ENCODE measurements at places on chromosomes 13 and 19. TPM values are rescaled to one million over a fixed set of nuclear protein-coding genes. Genes with fewer than 3 reads are reported as not detected.

DNA sequence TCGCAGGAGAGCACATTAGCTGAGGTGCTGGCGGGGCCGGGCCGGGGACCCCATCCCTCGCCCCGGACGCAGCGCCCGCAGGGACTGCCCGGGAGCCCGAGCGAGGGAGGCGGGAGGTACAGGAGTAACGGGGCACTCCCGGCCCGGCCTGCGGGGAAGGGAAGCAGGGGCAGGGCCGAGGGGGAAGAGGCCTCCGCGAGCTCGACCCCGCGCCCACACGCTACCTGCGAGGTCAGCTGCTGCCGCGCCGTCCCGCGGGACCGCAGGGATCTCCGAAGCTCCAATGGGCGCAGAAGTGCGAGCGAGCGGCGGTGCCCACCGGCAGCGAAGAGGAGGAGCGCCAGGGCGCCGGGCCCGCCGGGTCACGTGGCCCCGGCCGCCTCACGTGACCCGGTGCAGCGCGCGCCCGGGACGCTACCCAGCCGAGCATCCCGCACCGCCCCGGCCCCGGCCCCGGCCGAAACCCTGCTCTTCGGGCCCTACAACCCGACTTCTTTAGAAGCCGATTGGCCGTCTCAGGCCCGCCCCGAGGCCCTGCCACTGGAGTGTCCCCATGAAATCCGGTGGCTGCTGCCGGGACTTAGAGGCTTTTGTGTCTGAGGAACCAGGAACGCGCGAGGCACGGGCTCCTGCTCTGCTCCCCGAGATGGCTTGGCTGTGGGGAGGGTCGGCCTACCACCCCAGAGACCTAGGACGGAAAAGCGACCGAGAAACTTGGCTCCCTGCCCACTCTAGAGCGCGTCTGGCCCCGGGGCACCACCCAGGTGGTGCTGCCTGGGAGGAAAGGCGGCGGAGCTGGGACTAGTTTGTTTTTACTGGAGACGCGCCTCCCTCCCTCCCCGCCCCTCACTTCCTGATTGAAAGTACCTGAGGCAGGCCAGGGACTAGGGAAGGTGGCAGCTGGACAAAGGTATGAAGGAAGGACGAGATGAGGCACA, at the start of gene RCBTB1:
RCBTB1 (minus strand) TSS at position 339 of the 938 bp plus-strand sequence. CDS start 18,279 bp downstream, outside the sequence.
- H3K27ac ChIP-seq = peak within 1 kb of the TSS; percentile 78
- H3K27me3 ChIP-seq = peaks cover 6% of the 10 kb centered on the region
- DNase-seq = peak; percentile 77
- peaks cover 8% of the 10 kb centered on the region for H3K36me3 ChIP-seq
- H3K4me1 ChIP-seq = peaks cover 13% of the 10 kb centered on the region

Gene VSIG10L
- total RNA-seq = 5.9 TPM

- no peak for DNase-seq
- no peaks in the 10 kb centered on the region for H3K27me3 ChIP-seq
- no peak overlapping the region for H3K27ac ChIP-seq
- no peak overlapping the region for H3K4me3 ChIP-seq
- no peaks in the 10 kb centered on the region for H3K4me1 ChIP-seq
These were observed 1594.5 kb upstream of the PCDH20 start for GRCh38 chr13:63010072-63010658.

DNA sequence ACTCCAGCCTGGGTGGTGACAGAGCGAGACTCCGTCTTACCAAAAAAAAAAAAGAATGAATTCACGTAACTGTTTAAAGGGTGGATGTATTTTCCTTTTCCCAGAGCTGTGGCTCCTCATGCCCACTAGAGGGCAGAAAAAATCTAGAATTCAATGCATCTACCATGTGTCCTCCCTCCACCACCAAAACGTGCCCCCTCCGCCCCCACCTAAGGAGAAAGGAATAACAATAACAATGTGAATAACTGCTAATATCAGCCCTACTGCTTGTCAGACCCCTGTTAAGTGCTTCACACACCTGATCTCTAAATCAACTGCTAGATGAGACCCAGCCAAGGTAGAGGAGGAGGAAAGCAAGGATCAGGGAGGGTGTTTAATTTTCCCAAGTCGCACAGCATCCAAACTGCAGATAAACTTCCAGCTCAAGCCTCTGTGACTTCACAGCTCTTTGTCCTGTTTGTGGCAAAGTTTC, 20.2 kb upstream of the PNMA8B start:
- no peak overlapping the region for H3K4me3 ChIP-seq
- no peaks in the 10 kb centered on the region for H3K36me3 ChIP-seq
- peaks cover 7% of the 10 kb centered on the region for H3K4me1 ChIP-seq
- no peak overlapping the region for H3K27ac ChIP-seq

DNA sequence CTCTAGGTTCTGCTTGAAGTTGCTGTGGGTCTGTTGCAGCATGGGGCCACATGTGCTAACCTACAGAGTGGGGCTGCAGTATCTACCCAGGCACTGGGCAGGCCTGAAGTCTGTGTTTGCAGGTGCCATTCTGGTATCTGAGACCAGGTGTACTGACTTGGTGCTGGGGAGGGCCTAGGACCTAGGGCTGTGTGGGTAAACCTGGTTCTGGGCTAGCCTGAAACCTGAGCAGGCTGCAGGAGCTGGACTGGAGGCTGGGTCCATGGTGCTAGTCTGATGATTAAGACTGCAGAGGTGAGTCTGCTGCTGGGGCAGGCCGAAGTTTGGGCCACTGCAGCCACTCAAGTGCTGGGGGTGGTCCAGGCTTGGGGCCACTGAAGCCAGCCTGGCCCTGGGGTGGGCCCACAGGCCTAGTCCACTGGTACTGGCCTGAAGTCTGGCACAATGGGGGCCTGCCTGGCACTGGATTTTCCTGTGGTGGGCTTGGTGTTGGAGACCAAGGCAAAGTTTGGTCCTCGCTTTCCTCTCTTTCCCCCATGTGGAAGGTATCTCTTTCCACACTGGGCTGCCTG, 310.6 kb downstream of the NDFIP2 start:
- no peak overlapping the region for H3K27ac ChIP-seq
- no peak overlapping the region for H3K4me3 ChIP-seq
- no peak for DNase-seq
- H3K4me1 ChIP-seq = no peaks in the 10 kb centered on the region

All from type B pancreatic cell (in vitro differentiated cells).